NCI-H2171 (cell line): ENCODE measurements at places on chromosomes 13 and 19.

DNA sequence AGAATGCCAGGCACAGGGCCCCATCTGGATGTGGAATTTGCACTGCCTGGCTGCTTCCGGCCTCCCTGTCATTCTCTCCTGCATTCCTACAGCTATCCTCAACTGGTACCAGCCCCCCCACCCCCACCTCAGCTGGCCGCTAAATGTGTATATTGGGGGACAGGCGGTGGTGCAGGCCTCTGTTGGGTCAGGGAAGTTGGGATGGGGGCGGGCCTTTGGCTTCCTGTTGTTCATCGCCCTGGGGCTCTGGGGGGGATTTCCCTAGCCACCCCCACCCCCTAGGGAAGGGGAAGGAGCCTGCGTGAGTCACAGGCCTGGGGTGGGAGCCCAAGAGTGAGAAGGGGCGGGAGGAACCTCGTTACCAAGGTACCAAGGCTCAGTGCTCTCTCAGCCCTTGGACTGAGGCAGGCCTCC is 10.6 kb downstream of the POU2F2 start:
- no peak for DNase-seq

DNA sequence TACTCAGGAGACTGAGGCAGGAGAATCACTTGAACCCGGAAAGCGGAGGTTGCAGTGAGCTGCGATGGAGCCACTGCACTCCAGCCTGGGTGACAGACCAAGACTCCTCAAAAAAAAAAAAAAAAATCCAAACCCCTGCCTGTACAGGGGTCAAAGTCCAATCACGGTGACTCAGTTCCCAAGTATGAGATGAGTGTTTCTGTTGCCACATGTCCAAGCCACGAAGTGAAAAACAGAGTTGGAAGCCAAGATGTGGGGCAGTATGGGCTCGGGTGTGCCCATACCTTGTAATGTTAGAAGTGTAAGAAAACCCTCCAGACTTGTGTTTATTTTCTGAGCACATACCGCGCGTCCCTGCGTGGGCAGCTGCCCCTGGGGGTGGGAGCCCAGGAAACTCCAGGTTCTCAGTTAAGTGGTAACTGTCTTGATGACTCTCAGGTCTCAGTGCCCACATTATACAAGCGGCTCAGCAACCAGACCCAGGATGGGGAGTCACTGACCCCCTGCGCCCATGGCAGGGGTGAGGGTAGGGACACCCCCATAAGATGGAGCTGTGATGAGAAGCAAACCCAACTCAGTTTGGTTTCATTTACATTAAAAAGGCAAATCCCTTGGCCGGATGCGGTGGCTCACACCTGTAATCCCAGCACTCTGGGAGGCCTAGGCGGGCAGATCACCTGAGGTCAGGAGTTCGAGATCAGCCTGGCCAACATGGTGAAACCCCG is 1.2 kb upstream of the GPX4 start:
- DNase-seq: no peak

GRCh38 chr13:82962397-82962796 is 919.9 kb downstream of the SLITRK1 start:
- no peak for DNase-seq

DNA sequence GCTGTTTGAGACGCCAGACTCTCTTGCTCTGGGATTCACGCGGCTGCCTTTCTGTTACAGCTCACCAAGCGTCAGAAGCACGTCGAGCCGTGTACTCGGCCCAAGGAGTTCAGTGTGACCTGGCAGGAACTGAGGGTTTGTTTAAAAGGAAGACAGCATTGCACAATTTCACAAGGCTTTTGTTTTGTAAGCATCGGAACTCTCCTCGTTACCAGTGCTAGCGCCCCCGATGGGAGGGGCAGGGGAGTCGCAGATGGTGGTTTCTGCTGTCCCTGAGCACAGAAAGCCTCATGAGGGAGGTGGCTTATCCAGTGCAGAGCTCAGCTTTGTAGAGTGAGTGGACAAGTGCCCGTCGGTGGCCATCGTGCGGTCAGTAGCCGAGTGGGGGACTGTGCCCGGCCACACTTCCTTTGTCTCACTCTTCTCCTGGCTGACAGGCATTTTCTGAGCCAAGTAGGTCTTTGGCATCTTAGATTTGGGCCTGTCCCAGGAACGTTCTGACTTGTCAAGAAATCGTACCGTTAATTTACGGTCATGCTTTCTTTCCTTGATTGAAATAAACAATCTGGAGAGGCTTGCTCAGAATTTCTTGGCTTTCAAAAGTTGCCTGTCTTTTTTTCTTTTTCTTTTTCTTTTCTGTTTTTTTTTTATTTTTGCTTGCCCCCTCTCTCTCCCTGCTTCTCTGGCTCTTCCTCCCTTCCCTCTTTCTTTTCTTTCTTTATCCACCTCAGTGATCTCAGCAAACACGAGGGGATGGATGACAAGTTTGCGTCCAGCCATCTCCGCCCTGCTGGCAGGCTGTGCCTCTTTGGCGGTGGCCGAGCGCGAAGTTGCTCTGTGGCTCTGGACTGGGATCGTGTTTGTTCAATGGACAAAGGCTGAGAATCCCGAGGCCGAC is 7.7 kb downstream of the KDM4B start:
- DNase-seq: no peak

DNA sequence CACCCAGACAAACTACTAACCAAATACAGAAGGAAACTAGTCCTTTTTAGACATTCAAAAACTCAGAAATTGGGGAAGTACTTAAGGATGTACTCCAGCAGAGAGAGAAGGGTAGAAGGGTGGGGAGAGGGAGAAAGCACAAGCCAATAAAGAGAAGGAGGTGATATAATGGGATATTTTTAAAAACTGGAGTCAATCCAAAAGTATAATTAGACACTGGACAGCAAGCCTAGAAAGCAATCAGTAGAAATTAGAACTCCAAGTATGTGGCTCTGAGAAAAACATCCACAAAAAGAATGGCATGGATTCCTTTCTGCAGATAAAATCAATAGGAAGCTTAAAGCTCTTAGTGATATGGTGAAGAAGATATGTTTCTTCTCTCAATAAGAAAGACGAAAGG is 55.8 kb downstream of the PEPD start:
- DNase-seq: no peak

DNA sequence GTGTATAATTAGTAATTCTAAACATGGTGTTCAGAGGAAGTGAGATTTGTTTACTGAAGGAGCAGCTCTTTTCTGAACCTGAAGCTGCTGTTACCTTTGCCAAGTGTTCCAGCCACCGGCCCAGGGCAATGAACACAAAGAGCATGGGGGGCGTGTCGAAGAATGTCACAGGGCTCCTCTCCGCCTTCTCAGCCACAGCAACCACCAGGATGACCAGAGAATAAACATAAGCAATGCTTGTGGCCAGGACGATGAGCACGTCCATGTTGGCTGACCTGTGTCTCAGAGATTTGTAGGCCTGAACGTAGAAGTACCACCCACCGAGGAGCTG is 53.1 kb downstream of the ATP7B start:
- no peak for DNase-seq
